Muscle of back (tissue), 13 donors: ENCODE measurements at places on chromosomes 5 and 9. TPM values are rescaled to one million over a fixed set of nuclear protein-coding genes. Genes with fewer than 3 reads are reported as not detected.

The GCNT4 gene
- 0.14 TPM for polyA plus RNA-seq

The SOHLH1 gene
- polyA plus RNA-seq, result not detected

The WNT8A gene
- polyA plus RNA-seq, result not detected

GRCh38 chr5:1788200-1788599 lies 11.4 kb downstream of the MRPL36 start:
- no peak for DNase-seq

- DNase-seq, result no peak
Measured at GRCh38 chr5:138874241-138874640, 894 bp downstream of the LRRTM2 start.

- no peak for DNase-seq
Measured at GRCh38 chr9:133273098-133273497, 1.9 kb downstream of the ABO start.

DNA sequence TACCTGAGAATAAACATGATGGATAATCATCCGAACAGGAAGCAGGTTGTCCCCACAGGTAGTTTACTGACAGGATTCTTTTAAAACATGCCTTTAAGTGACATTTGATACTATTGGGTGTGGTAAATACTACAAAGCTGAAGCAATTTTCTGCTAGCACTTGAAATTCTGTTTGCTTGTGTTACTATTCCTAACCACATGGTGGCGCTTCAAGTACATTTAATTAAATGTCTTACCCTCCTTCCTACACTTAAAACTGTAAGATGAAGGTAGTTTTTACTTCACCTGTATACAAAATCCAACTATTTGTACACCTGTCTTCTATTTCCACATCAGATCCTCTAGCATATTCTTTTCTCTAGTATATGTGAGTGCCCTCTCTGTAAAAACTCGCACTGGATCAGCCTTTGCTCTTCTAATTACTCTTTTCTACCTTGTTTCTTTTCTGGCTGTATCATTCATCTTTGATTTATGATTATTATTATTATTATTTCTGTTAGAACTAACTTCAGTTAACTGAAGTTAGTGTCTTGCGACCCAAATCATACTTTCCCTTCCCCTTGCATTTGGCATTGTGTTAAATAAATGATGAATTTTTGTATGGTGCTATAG lies 18.4 kb downstream of the SLC25A46 start:
- DNase-seq, result peak; percentile 49
